NCI-H748 treated with DMSO at 0.1 percent for 48 hours (cell line): ENCODE measurements at places on chromosomes 12 and 14.
A peak's percentile ranks its signal among the peaks of the same experiment; 100 is the strongest.

DNA sequence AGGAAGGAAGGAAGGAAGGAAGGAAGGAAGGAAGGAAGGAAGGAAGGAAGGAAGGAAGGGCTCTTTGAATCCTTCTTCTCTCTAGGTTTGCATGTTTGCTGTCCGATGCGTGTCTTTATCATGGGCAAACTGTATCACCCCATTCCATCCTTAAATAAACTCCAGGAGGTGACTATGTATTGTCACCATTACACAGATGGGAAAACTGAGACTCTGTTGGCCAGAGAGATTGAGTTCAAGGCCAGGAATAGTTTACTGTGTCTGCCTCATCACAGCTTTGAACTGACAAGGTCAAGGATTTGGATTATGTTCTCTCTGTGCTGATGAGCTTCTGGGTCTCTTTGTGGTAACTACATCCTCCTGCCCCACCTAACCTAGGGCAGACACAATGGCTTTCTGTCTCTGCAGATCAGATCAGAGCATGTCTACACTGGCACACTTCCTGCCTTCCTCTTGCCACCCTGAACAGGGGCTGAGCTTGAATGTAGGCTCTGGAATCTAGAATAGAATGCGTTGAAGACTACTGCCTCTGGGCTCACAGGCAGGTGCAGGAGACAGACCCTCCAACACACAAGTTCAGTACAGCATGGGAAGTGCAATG is 78.9 kb upstream of the MAP1LC3B2 start:
- no peak for DNase-seq

GRCh38 chr12:129096968-129097367 is 243.7 kb downstream of the GLT1D1 start:
- peak; percentile 4 for DNase-seq

- no peak for DNase-seq
Measured at GRCh38 chr12:89514751-89515150, 9.8 kb downstream of the GALNT4 start.

DNA sequence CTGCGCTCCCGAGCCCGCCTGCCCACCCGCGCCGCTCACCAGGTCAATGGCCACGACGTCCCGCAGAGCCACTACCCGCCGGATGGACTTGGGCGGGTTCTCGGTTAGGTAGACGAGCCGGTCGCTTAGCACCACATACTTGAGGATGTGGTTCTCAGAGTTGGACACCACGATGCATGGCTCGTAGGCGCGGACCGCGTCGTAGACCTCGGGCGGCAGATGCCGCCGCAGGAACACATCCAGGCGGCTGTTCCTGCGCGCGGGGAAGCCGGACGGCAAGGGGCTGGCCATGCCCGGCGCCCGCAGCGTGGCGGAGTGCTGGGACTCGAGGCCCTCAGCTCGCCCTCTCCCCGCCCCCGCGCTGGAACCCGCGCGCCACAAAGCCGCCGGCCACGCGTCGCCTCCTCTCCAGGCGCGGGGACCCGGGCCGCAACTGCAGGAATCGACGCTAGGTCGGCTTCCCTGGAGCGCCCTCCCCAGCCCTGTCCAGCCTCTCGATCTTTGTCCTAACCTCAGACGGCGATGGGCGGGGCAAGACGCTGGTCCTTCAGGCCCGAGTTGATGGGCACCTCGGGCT is at the start of gene C12orf56:
C12orf56 (minus strand) TSS at position 484 of the 577 bp plus-strand sequence; CDS start at position 291, 193 bp downstream.
- DNase-seq, result no peak

DNA sequence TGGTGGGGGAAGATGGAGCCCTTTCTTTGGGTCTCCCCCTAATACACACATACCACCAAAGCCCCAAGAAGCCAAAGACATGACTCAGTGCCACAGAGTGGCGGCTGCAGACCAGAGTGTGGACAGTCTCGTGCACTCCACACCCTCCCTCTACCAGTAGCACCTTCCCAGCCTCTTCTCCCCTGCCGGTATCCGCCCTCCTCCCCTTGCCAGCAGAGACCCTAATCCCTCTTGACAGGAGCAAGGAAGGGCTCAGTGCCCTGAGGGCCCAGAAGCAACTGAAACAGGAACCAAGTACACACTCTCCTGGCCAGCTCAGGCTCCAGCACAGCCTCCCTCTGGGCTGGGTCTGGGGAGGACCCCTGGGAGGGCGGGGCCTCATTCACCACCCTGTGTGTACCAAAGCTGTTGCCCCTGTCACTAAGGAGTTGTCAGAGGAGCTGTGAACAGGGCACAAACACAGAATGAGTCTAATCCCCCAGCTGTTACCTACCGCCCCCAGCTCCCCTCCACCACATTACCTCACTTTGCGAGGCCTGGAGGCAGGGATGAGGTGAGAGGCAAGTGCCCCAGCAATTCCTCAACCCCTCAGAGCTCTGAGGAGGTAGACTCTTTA is 8.2 kb downstream of the SPRYD3 start:
- DNase-seq, result no peak

DNA sequence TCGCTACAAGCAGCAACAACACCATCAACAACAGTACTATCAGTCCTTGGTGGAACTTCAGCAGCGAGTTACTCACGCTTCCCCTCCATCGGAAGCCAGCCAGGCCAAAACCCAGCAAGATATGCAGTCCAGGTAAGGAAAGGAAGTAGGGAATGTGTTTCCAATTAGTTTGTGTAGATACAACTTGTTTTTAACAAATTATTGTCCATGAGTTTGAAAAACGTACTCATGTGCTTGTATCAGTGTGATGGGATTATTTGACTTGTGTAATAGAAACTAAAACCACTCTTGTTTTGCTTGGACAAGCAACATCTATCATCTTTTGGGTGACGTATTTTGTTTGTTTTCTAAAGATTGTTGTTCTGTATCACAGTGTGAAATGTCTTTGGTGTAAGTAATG is 137.9 kb downstream of the NAV3 start:
- no peak for DNase-seq

- DNase-seq, result no peak
Measured at GRCh38 chr12:32499048-32499447, 99.7 kb downstream of the FGD4 start.

DNA sequence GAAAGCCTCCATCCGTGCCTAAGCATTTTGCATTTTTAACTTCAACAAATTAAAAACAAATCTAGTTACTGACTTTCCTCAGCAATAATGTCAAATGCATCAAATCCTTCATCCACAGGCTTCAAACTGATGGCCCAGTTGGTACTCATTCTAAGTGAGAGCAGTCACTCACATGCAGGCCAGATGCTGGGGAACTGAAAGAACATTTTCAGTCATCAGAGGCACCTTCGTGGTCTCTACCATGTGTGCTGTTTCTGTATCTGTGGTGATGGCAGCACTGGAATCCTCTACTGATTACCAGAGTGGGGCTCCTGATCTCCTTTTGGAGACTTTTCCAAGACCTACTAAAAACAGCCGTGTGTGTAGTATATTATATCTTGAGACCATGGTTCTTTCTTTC is 145.2 kb downstream of the PRIMA1 start:
- DNase-seq, result no peak

- no peak for DNase-seq
Measured at GRCh38 chr12:101902641-101903040, 25.3 kb downstream of the DRAM1 start.

DNA sequence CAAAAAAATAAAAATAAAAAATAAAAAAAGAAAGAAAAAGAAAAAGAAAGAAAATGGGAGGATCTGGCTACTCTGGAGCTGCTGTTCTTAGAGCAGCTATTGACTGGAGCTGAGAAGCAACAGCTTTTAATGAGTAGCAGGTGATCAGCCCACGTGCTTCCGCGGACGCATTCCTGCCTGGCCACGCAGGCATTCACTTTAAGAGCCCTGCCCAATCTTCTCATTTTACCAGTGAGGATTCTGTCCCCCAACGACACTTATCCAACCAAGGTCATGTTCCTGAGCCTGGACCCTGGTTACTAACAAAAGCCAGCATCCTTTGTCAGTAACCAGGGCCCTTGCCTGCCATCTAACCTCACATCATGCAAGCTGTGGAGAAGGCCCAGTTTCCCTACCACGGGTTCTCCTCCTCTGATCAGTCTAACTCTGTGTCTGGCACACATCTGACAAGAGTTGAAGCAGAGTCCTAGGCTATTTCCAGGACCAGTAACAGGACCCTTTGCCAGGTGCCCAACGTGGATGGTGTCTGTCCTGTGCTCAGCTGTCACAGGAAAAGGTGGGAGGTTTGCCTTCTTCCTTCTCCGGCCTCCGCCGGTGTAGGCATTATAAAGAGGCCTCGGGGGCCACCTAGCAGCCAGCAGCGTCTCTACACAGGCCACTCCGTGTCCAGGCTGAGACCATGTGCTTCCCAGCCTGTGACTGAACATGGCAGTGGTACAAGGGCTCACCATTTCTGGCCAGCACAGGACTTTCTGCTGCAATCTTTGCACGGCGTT is 60.9 kb upstream of the GPATCH2L start:
- DNase-seq, result no peak

DNA sequence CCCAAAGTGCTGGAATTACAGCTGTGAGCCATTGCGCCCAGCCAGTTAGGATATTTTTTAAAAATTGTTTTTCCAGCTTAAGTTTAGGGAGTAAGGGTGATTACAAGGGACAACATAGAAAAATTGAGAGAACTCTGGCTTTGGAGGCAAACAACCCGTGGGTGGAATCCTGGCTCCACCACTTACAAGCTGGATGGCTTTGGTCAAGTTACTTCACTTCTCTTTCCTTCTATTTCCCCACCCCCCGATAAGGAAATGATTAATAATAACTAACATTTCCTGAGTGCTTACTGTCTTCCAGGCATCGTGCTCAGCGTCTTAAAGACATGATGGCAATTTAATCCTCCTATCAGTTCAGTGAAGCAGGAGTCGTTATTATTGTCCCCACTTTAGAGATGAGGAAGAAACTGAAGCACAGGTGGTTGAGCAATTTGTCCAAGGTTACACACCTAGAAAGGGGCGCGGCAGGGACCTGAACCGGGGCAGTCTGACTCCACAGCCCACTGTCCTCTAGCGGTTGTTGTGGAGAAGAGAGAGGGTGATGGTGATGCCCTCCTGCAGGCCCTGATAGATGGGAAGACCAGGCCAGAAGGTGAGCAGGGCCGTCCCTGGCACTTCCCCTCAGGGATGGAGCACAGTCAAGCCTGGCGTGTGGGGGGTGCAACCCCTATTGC is 16.7 kb upstream of the FAIM2 start:
- DNase-seq, result no peak

DNA sequence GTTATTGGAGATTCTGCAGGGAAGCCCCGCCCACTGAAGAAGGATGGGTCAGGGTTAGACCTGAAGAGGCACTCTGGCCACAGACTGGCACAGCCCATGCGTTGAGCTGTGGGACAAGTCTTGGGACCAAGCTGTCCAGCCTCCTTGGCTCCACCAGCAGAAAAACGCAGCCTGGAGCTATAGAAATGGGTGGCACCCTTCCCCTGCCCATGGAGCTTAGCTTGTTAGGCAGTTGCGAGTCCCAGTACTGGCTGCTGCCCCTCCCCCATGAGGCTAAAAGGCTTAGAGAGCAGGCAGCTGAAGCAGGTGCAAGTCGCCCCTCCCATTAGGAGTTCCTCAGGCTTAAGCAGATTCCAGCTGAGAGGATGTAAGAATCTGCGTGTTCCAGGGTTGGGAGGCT is 1124.0 kb upstream of the TMEM132C start:
- DNase-seq, result no peak

GRCh38 chr14:68380329-68380741 is 412.5 kb downstream of the ZFP36L1 start:
- DNase-seq, result no peak

DNA sequence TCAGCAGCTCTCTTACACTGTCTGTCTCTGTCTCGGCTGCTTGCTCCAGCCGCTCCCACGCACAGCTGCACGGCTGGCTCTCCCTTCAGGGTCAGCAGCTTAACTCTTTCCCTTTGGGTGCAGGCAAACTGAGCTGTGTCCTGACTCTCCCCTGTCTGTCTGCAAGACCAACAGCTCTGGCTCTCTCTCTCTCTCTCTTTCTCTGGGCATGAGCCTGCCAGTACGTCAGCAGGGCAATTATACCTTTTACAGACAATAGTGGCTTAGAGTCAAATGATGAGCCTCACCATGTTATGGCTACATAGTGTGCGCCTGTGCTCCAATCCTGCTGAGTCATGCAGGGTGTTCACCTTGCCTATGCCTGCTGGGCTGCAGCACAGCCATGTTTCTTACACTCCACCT is 120.5 kb upstream of the DDHD1 start:
- DNase-seq, result no peak

- DNase-seq, result no peak
Measured at GRCh38 chr12:80299219-80299618, 144.8 kb upstream of the PTPRQ start.

DNA sequence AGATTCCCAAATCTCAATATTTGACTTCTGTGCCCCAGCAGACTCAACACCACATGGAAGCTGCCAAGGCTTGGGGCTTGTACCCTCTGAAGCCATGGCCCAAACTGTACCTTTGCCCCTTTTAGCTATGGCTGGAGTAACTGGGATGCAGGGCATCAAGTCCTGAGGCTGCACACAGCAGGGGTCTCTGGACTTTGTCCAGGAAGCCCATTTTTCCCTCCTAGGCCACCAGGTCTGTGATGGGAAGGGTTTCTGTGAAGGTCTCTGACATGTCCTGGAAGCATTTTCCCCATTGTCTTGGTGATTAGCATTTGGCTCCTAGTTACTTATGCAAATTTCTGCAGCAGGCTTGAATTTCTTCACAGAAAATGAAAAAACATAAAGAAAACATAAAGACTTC is 762.3 kb downstream of the GALC start:
- DNase-seq, result no peak

DNA sequence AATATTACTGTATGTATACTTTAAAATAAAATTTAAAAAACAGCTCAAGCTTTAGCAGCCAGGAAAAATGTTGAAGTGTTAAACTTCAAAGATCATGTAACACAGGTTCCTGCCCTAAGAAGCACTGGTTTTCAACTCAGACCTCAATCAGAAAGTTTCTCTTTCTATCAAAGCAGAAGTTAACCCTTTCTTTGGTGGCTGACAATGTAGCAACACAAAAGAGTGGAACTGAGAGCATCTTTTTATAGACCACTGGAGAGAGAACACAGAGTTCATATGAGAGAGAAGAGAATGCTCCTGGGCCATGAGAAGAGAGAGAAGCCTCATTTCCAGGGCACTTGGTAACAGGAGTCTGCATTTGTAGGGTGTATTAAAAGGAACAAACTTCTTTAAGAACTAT is 42.2 kb upstream of the KTN1 start:
- no peak for DNase-seq

DNA sequence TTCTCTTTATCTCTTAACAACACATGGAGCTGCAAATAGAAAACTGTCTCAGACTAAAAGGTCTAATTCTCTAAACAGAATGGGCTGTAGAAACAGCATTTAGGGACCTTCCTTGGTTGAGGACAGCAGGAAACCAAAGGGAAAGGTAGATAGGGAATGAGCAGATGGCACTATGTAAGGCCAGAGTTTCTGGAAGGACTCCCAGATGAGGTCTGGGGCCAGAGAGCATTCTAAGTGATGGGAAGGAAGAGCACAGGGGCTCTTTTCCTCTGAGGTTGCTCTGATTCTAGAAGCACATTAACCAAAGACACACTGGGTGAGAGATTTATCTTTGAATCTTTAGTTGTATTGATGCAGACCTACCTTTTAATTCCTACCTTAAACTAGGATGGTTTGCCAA is 79.4 kb downstream of the TPH2 start:
- DNase-seq, result no peak

- no peak for DNase-seq
Measured at GRCh38 chr12:66061557-66062289, 68.8 kb downstream of the LLPH start.
